ENCODE measurements at places on chromosomes 3 and 15. TPM values are rescaled to one million over a fixed set of nuclear protein-coding genes. Genes with fewer than 3 reads are reported as not detected.

The P2RY14 gene
- 0.49 TPM for total RNA-seq

The DLL4 gene
- 20.9 TPM for total RNA-seq

The UPK1B gene
- total RNA-seq: not detected

The MED12L gene
- total RNA-seq: 1.7 TPM

The CACNA2D3 gene
- 17.2 TPM for total RNA-seq

The CNTN4 gene
- total RNA-seq: 22.1 TPM

The PGBD4 gene
- total RNA-seq: 1.5 TPM

The TMED3 gene
- total RNA-seq: 75.4 TPM

The ABHD17C gene
- total RNA-seq: 12.5 TPM

The CIB2 gene
- total RNA-seq: 13.0 TPM

The EPHA6 gene
- 1.2 TPM for total RNA-seq

The RLBP1 gene
- total RNA-seq: not detected

The RETNLB gene
- total RNA-seq: not detected

The GPR149 gene
- not detected for total RNA-seq

Data from vagina (tissue), 2 donors.